ENCODE measurements at places on chromosomes 1 and 21.

DNA sequence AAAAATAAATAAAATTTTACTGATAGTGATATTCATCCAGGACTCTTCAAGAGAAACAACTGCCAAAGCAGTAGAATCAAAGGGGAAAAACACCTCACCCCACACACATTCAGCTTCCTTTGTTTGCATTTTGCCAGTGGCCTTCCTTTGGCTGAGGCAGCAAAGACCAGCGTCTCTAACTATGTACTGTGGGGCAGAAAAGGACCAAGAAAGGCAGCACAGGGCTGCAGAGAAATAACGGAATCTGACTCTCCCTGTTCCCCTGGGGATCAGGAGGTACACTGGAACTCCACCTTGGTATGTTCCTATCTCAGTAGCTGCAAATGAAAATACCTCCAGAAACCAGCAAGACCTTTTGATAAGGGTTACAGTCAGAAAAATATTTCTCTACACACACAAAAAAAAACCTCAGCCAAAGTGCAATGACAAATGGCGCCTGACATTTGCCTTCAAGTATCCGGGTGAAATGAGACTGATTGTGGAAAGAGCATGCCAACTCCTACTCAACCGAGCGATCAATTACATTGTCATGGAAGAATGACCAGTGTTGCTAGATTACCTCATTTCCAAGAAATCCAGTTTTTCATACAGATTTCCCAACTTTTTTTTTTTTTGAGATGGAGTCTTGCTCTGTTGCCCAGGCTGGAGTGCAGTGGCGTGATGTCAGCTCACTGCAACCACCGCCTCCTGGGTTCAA, 50.9 kb downstream of the TARBP1 start:
- DNase-seq: no peak

DNA sequence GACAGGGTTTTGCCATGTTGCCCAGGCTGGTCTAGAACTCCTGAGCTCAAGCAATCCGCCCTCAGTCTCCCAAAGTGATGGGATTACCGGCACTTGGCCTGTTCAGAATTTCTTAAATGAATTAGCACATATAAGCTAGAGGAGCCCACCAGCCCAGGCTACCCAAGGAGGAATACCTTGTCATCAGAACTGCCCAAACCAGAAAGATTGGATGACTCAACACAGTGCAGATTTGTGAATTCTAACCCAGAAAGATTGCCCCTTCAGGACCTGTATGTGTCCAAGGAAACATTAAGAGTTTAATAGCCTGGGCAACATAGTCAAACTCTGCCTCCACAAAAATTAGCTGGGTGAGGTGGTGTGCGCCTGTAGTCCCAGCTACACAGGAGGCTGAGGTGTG, 14.0 kb upstream of the LIN9 start:
- DNase-seq: no peak

DNA sequence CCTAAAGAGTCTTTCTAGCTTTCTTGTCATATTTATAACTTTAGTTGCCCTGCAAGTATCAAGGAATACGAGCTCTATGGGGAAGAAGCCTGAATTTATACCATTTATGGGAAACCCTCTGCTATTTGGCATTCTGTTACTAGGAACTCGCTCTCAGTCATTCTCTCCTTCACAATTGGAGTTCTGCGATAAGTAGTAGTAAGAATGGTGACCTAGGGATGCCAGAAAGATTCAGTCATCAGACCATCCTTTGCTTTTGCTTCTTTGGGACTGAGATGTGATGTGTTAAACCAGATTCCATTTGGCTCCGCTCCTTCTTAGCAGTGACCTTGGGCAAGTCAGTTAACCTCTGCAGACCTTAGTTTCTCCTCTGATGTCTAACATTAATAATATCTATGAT, 256.5 kb downstream of the FGGY start:
- DNase-seq: no peak

DNA sequence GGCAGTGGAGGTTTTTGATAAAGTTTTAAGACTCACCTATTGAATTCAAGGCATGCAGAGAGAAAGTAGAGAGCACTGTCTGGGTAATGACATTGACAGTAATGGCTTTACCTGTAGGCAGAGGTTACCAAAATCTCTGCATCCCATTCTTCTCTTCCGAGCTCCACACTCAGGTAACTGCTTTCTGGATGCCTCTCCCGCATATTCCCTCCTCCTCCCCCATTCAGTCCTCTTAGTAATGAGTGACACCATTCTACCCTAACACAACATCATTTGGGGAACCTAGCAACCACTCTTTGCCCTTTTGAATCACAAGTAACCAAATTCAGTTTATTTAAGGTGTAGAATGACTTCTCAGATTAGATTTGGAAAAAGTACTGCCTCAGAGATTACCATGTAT, 56.5 kb downstream of the DYRK1A start:
- no peak for DNase-seq

GRCh38 chr1:12387641-12388040, 157.8 kb downstream of the VPS13D start:
- DNase-seq: no peak

GRCh38 chr1:7752512-7753417, 18.3 kb upstream of the VAMP3 start:
- DNase-seq: peak; percentile 41

GRCh38 chr1:168483539-168483938, 60.3 kb downstream of the XCL2 start:
- no peak for DNase-seq

DNA sequence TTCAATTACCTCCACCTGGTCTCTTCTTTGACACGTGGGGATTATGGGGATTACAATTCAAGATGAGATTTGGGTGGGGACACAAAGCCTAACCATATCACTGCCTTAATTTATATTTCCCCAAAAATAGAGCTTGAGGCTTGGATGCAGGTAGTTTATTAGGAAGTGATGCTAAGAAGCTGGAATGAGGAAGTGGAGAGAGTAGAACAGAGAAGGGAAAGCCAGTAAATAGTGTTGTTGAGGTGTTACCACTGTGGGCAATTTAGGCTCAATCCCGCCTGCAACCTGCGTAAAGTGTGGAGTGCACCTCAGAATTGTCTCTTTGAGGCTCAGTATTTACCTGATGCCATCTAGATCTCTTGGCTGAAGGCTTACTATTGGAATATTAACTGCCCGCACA, 4.9 kb upstream of the DOCK7 start:
- no peak for DNase-seq

DNA sequence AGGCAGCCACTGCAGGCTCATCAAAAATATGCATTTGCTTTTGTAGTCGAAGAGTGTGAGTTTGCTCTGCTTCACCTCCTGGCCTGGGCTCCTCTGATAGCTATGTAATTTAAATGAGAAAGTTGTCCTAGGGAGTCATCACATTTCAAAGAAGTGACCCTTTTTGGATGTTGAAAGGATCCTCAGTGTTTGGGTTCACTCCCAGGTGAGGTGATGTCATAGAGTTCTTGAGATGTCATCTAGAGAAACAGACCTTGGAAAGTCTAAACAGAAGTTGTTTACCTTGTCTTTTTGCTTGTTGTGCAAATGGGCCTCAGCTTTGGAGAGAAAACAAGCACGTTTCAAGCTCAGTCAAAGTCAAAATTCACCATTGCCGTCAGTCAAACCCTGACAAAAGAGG, 92.0 kb upstream of the BARHL2 start:
- DNase-seq: no peak

GRCh38 chr21:32007456-32007855, 134.6 kb downstream of the HUNK start:
- peak; percentile 18 for DNase-seq

GRCh38 chr21:35465741-35466140, 416.6 kb upstream of the RUNX1 start:
- no peak for DNase-seq

DNA sequence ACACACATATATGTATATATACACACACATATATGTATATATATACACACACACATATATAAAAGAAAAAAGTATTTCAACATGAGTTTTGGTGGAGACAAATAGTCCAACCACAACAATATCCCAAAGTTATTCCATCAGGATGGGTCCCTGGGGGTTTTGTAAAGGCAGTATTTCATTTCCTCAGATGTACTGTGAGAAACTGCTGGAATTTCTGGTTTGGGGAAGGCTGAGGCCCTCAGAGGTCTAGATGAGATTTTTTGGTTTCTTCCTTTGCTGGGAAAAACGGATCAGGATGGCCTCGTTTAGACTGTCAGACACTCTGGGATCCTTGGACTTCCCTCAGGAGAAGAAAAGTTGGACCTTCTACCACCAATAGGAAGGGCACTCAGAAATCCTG, 36.5 kb upstream of the TENT5B start:
- DNase-seq: no peak

GRCh38 chr1:246309247-246309884, 197.7 kb downstream of the SMYD3 start:
- no peak for DNase-seq

GRCh38 chr1:3543076-3544039, 68.0 kb downstream of the MEGF6 start:
- peak; percentile 91 for DNase-seq

DNA sequence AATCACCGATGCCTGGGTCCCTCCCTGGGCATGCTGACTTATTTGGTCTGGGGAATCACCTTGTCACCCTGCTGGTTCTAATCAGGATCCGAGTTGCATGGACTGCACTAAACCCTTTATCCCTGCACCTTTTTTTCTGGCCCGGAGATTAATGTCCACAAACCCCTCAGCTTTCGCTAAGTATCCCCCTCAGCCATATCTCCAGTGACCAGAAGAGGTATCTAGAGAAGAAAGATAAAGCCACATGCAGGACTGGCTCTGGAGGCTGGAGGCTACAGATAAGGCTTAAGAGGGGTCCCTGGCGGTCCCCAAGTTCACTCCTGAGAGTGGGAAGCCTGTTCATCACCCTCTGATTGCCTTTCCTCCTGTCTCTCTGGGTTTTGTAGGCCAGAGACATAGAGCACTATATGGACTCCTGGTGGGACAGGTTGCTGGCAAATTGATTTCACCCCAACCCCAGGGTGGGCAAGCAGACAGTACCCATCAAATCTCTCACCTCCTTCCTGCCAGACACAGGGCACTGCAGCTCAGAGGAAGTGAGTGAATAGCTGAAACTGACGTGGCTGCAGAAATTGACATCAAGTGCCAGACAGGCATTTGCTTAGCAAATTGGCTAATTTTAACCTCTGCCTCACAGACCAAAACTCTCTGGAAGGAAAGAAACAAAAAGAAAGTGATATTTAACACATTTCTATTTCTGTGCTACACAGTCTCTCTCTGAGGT, 38.8 kb downstream of the HMGB4 start:
- DNase-seq: no peak

GRCh38 chr1:28565726-28566125, 12.8 kb downstream of the TRNAU1AP start:
- DNase-seq: no peak

DNA sequence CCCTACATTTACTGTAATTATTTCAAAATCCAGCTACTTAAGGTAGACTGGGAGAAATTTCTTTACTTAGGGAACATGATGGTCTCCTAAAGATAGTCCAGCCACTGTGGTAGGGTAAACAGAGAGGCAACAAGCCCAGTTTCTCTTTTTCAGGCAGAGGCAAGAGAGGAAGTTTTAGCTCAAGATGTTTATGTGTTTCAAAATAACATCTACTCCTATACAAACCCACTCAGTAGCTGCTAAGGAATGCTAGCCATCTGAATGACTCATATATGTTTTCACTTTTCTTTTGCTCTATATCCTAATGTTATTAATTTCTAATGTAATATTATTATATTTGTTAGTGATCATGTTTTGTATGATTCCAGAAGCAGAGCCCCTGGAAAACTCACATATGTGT, 856.6 kb downstream of the PLA2G4A start:
- peak; percentile 15 for DNase-seq
